Omental fat pad (tissue), 4 donors: ENCODE measurements at places on chromosomes 16 and 17.

DNA sequence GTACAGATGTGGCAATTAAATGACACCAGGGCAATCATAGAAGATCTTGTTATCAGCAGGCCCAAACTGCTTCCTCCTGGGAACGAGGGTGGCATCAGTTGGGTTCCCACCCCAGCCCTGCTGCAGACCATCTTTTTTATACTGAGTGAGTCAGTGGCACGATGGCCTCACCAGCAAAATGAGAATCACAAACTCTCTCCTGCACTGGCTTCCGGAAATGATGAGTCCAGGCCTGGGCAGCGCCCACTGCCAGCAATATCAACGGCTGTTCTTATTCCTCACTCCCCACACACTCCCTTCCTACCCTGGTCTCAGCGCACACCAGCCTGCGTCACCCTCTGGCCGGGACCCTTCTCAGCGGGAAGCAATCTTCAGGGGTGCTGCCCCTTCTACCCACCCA is 340.3 kb downstream of the FOXL1 start:
- DNase-seq = no peak

GRCh38 chr16:60031740-60032139 is 1297.6 kb upstream of the GOT2 start:
- DNase-seq = no peak

DNA sequence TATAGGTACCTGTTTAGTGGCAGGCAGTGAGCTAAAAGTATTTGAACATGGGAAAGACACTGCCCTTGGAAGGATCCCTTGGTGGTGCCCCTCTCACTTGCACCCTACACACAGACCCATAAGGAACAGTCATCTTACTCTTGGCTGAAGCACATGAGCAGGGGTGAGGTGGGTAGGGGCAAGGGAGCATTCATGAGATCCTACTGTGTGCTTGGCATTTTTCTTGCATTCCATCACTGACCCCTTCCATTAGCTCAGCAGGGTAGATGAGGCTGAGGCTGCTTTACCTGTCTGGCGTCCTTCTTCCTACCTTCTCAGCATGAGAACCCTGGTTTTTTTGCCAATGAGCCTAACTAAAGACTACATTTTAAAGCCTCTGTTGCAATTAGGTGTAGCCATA is 48.3 kb downstream of the CCT6B start:
- no peak for DNase-seq

DNA sequence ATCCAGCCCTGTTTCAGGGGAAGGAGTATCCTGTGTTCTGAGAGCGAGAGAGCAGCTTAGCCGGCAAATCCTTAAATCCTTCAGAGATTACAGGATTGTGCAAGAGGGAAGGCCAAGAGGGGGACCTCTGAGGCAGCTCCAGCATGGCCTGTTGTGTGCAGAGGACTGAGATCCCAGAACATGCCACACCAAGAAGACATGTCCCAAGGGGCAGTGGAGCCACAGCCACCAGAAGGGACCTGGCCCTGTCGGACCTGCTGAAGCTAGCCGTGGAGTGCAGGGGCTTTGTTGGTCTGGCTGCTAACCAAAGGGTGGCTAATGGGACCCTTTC is 1.6 kb upstream of the MRC2 start:
- DNase-seq = no peak

DNA sequence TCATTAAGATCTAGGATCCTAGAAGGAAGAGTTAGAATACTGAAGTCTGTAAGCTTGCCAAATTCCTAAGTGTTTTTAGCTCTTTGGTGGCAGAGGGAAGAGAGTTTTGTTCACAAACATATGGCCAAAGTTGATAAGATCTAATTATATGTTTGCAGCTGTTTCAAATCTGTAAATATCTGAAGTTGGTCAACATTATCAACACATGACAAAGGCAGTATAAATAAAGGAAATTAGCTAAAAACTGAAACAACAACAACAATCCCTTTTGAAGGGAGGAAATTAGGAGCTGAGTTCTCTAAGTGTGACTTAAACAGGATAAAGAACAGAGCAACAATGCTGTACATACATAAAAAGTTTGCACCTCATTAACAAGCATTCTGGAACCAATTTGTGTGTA is 208.7 kb downstream of the KCNJ2 start:
- DNase-seq = no peak

DNA sequence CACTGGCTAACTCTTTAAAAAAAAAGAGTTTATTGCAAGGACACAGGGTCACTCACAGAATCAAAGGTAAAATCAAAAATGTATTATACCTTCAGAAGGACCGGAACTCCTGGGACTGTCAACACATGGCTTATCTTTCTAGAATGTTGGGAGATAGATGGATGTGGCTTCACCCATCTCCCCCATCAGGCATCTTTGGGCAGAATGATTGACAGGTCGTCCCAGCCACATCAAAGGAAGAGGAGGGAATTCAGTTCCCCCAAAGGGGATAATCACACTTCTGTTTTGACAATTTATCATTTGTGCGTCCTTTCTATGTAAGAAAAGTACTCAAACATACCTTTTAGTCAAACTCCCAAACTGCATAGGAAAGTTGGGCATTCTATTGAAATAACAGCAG is 228.6 kb upstream of the CDH5 start:
- DNase-seq = no peak

DNA sequence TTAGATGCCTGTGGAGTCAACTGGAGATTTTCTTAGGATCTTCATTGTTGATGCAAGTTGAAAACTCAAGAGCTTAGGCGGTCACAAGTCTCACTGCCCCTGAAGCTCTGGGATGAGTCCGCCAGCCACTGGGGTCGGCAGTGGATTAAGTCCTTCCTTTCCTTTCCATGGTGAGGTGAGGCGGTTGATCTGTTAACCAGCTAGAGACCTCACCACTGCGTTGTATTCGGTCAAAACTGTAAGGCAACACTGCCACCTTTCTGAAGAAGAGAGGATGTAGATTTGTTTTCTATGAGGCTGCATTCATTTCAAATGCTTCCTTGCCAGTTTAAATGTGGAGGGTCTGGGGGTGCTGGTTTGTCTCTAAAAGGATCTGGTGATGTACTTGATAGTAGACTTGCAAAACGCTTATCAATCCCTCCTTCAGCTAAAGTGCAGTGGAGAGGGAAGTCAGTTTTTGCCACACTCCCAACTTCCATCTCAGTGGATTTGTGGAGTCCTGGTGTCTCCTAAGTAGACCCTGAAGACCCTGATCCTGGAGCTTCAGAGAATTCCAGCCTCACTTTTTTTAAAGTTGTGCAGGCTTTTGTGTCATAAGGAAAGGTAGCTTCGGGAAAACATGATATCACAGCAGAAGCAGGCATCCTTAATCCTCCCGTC is 1.7 kb downstream of the MYOCD start:
- DNase-seq = no peak

- no peak for DNase-seq
Observed at GRCh38 chr17:7191571-7192270, 12.6 kb upstream of the ASGR1 start.

DNA sequence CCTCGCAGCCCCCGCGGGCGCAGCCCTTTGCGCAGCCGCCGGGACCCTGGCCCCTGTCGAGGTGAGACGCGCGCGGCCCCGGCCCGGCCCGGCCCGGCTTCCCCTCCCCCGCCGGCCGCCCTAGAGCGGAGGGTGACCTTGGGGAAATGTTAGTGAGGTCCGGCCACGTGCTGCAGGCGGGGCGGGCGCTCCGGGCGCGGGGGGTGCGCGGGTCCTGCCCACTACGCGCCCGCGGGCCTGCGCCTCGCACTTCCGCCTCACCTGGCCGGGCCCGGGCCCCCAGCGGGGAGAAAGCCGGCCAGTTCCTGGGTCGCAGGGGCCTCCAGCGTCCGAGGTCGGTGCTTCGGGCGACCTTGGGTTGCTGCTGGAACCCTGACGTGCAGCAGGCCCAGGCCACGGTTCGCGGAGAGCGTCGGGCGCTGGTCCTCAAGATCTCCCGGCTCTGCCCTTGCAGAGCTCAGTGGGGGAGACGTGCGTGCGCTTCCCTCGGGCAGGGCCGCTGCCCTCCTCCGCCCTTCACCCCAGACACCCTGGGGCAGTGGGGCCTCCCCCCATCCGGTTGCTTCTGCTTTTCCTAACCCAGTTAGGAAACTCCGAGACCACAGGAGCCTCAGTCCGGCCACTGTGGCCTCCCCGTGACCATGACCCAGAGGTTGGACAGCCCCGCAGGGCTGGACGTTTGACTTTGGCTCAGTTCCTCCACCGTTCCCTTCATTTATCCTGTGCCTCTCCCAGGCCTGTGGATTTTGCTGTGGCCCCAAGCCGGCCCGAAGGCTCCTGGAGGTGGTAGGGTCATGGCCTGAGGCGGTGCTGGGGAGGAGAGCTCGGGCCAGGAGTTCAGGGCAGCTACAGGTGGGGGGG is 791 bp downstream of the MCRIP2 start:
- DNase-seq = no peak

- no peak for DNase-seq
Observed at GRCh38 chr17:71792966-71793365, 327.9 kb upstream of the SOX9 start.

DNA sequence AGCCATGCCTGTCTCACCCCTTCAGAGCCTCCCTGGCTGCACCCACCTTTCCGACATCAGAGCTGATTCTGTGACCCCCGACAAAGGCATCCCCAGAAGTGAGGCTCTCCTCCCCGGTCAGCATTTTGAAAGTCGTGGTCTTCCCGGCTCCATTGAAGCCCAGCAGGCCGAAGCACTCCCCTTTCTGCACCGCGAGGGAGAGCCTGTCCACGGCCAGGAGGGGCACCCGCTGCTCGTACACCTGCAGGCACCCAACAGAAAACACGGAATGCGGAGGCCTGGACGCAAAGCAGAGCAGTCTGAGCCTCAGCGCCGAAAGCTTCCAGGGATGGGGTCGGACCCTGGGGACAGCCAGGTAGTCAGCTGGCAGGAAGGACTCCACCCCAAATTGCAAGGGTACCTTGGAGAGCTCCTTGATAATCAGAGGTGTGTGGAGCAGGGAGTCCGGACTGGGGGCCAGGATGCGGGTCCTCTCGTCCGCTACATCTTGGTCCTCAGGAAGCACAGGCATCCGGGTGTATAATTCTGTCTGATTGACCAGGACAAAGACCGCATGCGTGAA is 13.1 kb upstream of the RNPS1 start:
- no peak for DNase-seq

- DNase-seq = no peak
Observed at GRCh38 chr17:7393613-7394451, 493 bp downstream of the PLSCR3 start.

DNA sequence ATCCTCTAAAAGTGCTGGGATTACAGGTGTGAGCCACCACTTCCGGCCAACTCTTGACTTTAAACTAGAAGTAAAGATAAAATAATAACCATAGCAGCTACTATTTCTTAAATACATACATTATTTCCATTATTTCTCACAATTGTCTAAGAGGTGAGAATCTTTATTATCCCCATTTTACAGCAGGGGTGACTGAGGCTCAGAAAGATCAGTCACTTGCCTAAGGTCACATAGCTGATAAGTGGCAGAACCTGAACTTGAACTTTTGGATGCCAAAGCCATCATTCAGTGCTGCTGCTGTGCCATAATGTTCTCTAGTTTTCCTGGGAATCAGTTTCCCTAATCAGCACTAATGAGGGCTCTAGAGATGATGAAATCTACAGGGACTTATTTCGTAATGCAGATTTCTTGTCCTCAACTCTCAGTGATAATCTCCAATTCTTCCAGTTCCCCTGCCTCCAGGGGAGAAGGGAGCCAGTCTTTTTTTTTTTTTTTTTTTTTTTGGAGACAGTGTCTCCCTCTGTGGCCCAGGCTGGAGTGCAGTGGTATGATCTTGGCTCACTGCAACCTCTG is 25.2 kb upstream of the GPRC5B start:
- DNase-seq = no peak

DNA sequence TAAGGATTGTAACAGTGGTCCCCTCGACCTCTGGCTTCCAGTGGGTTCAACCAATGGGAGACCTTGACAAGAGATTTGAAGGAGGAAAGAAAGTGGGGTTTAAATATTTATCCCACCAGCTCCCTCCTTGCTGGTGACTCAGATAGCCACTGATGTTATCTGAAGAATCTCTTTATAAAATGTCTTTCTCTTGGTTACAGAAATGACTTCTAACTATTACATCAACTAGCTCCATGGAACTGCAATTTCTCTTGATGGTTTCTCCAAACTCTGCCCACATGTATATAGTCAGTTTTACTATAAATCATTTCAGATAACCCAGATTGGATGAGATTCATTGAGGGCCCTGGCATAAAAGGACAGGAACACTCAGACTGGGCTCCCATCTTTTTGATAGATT is 920.2 kb upstream of the SOX9 start:
- DNase-seq = no peak

DNA sequence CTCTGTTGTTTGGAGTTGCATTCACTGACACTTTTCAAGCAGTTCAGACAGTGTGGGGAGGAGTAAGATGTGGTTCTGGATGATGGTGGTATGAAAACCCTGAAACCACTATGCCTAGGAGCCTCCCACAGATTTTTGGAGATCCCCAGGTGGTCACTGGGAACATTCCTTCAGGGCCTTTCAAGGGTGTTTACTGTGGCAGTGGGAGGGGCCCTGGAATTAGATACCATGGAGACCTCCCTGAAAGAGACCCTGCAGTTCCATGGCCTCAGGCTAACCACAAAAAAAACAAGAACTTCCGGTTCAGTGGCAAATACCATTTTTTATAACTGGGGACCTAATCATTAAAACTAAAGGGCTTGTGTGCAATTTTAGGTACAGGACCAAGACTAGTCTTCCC is 79.9 kb downstream of the TMEM100 start:
- no peak for DNase-seq

- DNase-seq = no peak
Observed at GRCh38 chr17:75400326-75400939, 5.0 kb downstream of the GRB2 start.

- no peak for DNase-seq
Observed at GRCh38 chr16:30644334-30644830, 6.4 kb upstream of the PRR14 start.

- DNase-seq = peak; percentile 76
Observed at GRCh38 chr16:10876799-10877341, at the start of gene CIITA. CIITA (plus strand) TSS chr16:10877202; CDS start chr16:10877331, 129 bp downstream.

DNA sequence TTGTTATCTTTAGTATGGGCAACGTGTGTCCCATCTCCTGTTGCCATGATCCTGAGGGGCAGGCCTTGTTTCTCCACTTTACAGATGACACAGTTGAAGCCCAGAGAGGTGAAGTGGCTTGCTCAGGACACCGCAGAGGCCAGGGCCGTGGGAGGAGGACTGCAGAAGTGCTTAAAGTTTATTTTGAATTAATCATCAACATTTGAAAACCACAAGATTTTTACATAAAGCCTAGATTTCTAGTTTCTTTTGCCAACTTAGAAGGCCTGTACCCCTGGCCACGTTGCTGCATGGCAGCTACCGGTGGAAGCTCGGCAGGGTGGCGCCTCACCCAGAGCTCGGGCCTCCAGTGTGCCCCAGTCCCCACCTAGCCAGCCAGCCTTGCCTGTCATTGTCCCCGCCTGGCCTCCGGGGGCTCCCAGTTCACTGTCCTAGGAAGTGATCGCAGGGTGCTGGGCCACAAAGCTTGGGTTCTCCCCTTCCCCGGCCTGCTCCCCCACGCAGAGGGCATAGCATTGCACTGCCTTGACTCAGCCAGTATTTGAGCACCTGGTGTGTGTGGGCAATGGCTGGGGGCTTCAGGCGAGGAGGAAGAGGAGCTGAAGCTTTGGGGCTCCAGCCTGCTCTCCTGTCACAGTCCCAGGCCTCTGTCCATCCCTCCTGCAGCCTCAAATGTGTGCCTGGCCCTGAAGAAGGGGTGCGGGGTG is 14.8 kb upstream of the ADCY7 start:
- DNase-seq = no peak
